ENCODE measurements at places on chromosomes 13 and 19.
A peak's percentile ranks its signal among the peaks of the same experiment; 100 is the strongest.

DNA sequence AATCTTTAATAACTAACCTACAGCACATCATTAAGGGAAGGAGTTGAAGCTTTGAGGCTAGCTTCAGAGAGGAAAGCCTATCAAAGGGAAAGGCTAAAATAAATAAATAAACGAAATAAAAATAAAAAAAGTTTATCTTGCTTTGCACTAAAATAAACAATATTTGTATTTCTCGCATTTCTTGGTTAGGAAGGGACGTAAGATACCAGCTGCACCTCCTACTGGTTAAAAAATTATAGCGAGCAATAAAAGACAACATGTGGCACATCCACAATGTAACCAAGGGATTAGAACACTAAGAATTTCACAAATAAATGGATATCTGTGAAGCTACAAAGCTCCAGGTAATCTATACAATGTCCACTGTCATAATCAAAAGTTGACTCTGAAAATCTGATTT lies 194.5 kb downstream of the DACH1 start:
- no peak for DNase-seq

- DNase-seq = no peak
Observed at GRCh38 chr19:51090471-51090870, 7.8 kb upstream of the KLK14 start.

DNA sequence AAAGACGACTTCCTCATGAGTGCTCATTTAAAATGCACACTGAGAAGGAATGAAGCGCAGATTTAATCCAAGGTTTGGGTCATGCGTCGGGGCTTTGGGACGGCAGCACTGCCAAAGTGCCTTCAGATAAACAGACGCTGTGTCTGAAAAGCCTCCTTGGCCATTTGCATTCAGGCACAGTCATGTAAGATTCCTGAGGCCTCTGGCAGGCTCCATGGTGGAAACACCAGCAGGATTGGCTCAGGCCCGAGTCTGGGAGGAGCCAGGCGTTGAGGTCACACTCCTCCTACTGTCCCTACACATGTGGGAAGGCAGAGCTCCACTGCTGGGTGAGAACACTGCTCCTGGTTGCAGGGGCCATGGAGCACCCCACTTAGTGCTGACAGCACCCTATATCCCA lies 113.3 kb upstream of the KL start:
- DNase-seq = no peak

GRCh38 chr19:2887391-2887914 lies 13.3 kb upstream of the ZNF57 start:
- DNase-seq = peak; percentile 73

GRCh38 chr13:105035092-105035491 lies 1500.4 kb downstream of the EFNB2 start:
- DNase-seq = no peak

DNA sequence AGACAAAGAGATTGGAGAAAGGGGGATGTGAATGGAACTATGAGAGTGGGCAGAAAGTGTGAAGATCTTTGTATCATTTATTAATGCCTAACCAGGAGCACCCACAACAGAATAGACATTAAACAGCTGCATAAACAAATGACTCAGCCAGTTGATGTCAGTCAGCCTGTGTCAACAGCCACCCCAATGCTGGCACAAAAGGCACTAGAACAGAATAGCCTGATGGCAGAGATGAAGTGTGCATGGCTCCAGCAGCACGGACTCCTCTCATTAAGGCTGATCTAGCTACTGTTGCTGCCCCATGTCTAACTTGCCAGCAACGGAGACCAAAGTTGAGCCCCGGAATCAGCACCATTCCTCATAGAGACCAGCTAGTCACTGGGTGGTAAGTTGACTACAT lies 7.8 kb downstream of the CPB2 start:
- no peak for DNase-seq
